SHP77 treated with DMSO at 0.1 percent for 48 hours (cell line): ENCODE measurements at places on chromosomes 16 and 17.

DNA sequence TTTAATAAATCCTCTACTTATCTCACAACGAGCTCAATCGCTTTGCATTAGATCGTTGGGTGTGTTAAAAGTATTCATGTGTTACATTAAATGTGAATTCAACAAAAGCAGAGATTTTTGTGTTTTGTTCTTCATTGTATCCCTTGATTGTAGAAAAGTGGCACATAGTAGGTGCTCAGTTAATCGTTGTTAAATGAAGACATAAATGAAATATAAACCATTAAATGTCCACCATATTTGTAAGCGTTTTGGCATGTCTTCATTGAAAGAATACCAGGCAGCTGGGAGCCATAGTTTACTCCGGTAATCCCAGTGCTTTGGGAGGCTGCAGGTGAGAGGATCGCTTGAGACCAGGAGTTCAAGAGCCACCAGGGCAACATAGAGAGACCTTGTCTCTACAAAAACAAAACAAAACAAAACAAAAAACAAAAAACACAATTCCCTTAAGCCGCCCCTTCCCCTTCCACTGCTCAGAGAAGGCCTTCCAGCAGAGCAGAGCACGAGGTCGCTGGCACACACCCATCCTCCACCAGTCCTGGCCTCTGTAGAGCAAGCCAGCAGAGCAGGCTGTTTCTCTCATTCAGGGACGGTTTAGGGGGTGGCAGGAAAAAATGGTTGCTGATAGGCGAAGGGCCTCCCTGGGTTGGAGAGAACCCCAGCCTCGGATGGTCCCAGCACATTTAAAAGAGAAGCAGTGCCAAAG lies 673 bp upstream of the CHD9 start:
- peak; percentile 7 for DNase-seq

DNA sequence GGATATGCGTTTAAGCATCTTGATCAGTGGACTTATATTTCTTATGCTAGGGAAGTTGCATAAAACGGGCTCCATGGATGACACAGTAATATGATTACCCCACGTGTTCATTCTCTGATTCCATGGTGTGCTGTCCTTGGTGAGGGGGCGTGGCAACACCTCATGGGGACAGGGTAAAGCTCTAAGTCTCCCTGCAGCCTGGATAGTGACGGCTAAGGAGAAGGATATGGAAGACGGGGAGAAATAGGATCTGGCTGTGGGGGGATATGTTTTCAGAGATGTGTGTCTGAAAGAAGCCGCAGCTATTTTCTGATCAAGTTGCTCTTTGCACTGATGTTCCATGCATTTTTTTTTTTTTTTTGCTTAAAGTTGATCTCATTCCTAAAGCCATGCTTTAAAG lies 84.3 kb downstream of the MARCHF10 start:
- no peak for DNase-seq

GRCh38 chr17:45009676-45010467 lies 41.6 kb downstream of the DCAKD start:
- DNase-seq = no peak

- no peak for DNase-seq
These were observed 7.5 kb downstream of the ARHGAP23 start for GRCh38 chr17:38435795-38436194.

GRCh38 chr17:6420173-6420641 lies 14.7 kb downstream of the AIPL1 start:
- DNase-seq = peak; percentile 11

GRCh38 chr17:9897372-9897968 lies 7.6 kb downstream of the RCVRN start:
- no peak for DNase-seq

GRCh38 chr16:27405546-27406451 lies 3.8 kb downstream of the IL21R start:
- no peak for DNase-seq

GRCh38 chr17:77144227-77144626 lies 3.5 kb downstream of the SEC14L1 start:
- peak; percentile 54 for DNase-seq

DNA sequence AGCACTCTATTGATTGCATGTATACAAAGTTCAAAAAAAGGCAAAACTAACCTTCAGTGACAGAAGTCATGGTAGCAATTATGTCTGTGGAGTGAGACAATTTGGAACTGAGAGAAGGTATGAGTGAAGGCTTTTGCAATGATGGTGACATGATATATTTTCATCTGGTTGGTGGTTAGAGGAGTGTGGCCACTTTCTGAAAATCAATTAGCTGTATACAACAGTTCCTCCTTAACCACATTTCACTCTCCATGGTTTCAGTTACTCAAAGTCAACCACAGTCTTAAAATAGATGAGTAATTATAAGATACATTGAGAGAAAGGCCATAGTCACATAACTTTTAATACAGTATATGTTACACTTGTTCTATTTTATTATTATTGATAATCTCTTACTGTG lies 26.2 kb downstream of the ADAMTS18 start:
- DNase-seq = no peak

GRCh38 chr17:12230481-12231354 lies 210.0 kb downstream of the MAP2K4 start:
- no peak for DNase-seq

DNA sequence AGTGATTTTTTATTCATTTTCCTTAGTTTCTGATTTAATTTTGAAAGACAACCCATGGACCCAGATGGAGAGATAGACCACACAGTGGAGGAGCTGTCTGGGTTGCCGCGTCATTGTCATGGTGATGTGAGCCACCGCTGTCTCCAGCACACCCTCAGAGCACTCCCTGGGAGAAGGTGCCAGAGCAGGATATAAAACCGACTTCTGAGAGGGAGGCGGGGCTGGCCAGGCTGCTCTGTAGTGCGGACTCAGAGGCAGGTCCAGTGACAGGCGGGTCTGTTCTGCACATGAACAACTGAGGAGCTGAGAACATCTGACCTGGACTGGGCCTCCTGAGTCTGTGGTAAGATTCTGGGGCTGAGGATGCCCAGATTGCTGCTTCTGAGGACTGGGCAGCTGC lies 216.3 kb upstream of the NLRP1 start:
- DNase-seq = no peak

GRCh38 chr16:10876799-10877341 lies at the start of gene CIITA:
Gene CIITA (plus strand): TSS chr16:10877202. CDS start chr16:10877331, 129 bp downstream.
- DNase-seq = no peak
